Motor neuron (in vitro differentiated cells): ENCODE measurements at places on chromosomes 5 and 9. TPM values are rescaled to one million over a fixed set of nuclear protein-coding genes. Genes with fewer than 3 reads are reported as not detected.

Gene ASPN
- total RNA-seq: 0.18 and 0.21 TPM in 2 replicates

Gene DTWD2
- 4.1 and 4.3 TPM in 2 replicates for total RNA-seq

Gene SPATA31D4
- total RNA-seq: not detected in 2 replicates

Gene KCTD16
- 0.14 and 0.19 TPM in 2 replicates for total RNA-seq

Gene HTR1A
- 0.11 and 0.25 TPM in 2 replicates for total RNA-seq

Gene BHMT2
- 0.33 and 0.41 TPM in 2 replicates for total RNA-seq

Gene KLF4
- 2.8 and 3.6 TPM in 2 replicates for total RNA-seq

Gene CD72
- 0.56 and 2.5 TPM in 2 replicates for total RNA-seq

Gene LAMC3
- total RNA-seq: not detected in 2 replicates

Gene TNFSF8
- total RNA-seq: 0.21 TPM in 1 of 2 replicates, not detected in the other

Gene COL15A1
- 7.0 and 9.5 TPM in 2 replicates for total RNA-seq

Gene ZNF483
- 9.9 and 11.8 TPM in 2 replicates for total RNA-seq

Gene NACC2
- total RNA-seq: 26.6 TPM in 2 replicates

Gene UBAP2
- total RNA-seq: 22.8 and 24.9 TPM in 2 replicates

Gene ROR2
- total RNA-seq: 0.58 and 0.95 TPM in 2 replicates

Gene ARHGEF37
- 2.3 and 4.0 TPM in 2 replicates for total RNA-seq

Gene SLC6A7
- total RNA-seq: 0.63 and 1.9 TPM in 2 replicates

Gene C1QTNF2
- 0.49 and 1.5 TPM in 2 replicates for total RNA-seq

Gene ACTL7B
- 0.10 TPM in 1 of 2 replicates, not detected in the other for total RNA-seq

Gene CDX1
- 0.36 and 0.46 TPM in 2 replicates for total RNA-seq

Gene AGXT2
- 0.13 and 0.14 TPM in 2 replicates for total RNA-seq

Gene TERT
- 0.05 TPM in 1 of 2 replicates, not detected in the other for total RNA-seq

Gene LYRM7
- total RNA-seq: 14.5 and 19.9 TPM in 2 replicates

Gene SLIT3
- total RNA-seq: 11.7 and 17.3 TPM in 2 replicates

Gene PCDHAC2
- 6.1 and 7.5 TPM in 2 replicates for total RNA-seq

Gene ZFP37
- 4.6 and 4.7 TPM in 2 replicates for total RNA-seq

Gene CDH9
- total RNA-seq: 0.63 and 1.1 TPM in 2 replicates

Gene CYLC2
- total RNA-seq: 0.34 and 0.52 TPM in 2 replicates

Gene ELOVL7
- total RNA-seq: 2.8 and 3.4 TPM in 2 replicates

Gene TGFBI
- 79.0 and 97.3 TPM in 2 replicates for total RNA-seq

Gene SHROOM1
- total RNA-seq: 2.4 and 7.6 TPM in 2 replicates

Gene NR4A3
- 1.1 and 1.3 TPM in 2 replicates for total RNA-seq

Gene IL13
- 0.25 TPM in 1 of 2 replicates, not detected in the other for total RNA-seq

Gene IFNA14
- total RNA-seq: not detected in 2 replicates

Gene TRIM7
- total RNA-seq: 0.86 and 3.4 TPM in 2 replicates

Gene SLC36A2
- total RNA-seq: 0.21 TPM in 1 of 2 replicates, not detected in the other

Gene FIBCD1
- total RNA-seq: 1.2 and 1.7 TPM in 2 replicates
